Activated naive CD4-positive, alpha-beta T cell treated with anti-CD3 and anti-CD28 coated beads, Interleukin-2, amount 10 ng/mL, durations not matched to agents 7 days and 5 days (primary cell): ENCODE measurements at places on chromosomes 5 and 9.

- no peaks in the 10 kb centered on the region for H3K4me1 ChIP-seq
- no peak overlapping the region for H3K27ac ChIP-seq
- peaks cover 10% of the 10 kb centered on the region for H3K27me3 ChIP-seq
- DNase-seq: no peak
These were observed 381.0 kb downstream of the ENC1 start for GRCh38 chr5:74259572-74259971.

DNA sequence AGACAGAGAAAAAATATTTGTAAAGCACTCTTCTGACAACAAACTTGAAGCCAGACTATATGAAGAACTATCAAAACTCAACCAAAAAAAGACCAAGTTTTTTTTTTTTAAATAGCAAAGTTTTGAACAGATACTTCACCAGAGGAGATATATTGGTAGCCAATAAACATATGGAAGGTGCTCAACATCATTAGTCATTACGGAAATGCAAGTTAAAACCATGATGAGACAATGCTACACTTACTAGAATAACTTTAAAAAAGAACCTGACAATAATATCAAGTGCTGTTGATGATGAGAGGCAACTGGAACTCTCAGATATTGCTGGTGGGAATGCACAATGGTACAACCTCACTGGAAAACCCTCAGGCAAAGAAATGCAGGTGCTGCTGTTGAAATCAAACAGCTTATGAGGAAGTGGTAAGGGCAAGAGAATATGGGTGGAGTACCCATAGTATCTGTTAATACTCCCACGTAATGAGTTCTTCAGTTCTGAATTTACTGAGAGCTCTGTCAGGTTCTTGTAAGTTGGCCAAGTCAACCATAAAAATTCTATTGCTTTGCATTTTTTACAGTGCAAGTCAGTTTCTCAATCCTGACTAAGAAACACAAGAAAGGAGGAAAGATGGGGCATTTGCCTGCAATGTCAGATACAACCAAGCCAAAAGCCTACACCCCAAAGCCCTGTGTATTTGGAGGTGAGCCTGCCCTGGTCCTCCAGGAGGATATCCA is 87.3 kb upstream of the GNAQ start:
- H3K4me1 ChIP-seq: peaks cover 38% of the 10 kb centered on the region
- no peak for DNase-seq
- peak overlapping the region; percentile 92 for H3K27ac ChIP-seq
- peaks cover 4% of the 10 kb centered on the region for H3K36me3 ChIP-seq

DNA sequence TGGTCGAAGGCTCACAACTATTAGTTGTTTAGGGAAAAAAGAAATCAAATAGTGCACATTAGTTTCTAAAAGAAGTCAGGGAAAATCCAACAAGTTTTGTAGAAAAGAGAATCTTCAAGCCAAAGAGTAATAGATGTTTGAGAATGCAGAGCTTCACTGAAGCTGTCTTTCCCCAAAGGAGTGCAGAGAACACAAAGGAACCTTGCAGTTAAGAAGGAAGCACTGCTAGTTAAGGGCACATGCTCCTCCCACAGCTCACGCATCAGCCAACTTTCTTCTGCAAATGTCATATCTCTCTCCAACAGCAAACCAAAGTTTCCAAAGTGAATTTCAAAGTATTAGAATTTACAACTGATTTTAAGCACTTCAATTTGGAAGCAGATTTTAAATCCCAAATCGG is 116.4 kb upstream of the FST start:
- no peak for DNase-seq
- H3K36me3 ChIP-seq: no peaks in the 10 kb centered on the region
- H3K4me1 ChIP-seq: no peaks in the 10 kb centered on the region
- no peaks in the 10 kb centered on the region for H3K27me3 ChIP-seq
- no peak overlapping the region for H3K27ac ChIP-seq

- DNase-seq: no peak
- no peak overlapping the region for H3K4me3 ChIP-seq
- H3K27ac ChIP-seq: no peak overlapping the region
- no peaks in the 10 kb centered on the region for H3K36me3 ChIP-seq
- H3K27me3 ChIP-seq: peaks cover 17% of the 10 kb centered on the region
- H3K4me1 ChIP-seq: no peaks in the 10 kb centered on the region
These were observed 31.7 kb downstream of the SLC35A4 start for GRCh38 chr5:140596321-140596741.

DNA sequence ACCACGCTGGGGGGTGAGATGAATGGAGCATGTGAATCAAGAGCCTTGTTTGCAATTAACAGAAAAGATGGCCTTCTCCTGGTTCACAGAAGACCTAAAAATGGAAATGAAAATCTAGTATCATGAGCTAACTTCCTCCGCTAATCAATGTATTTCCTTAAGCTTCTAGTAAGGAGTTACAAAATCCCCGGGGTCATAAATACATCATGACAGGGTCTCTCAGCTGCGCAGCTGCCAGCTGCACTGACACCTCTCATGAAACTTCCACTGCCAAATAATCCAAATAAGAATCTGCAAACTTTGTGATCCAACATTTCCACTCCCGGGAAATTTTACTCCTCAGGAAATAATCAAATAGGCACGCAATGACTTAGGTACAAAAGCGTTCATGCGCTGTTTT is 11.9 kb downstream of the MYO10 start:
- H3K27me3 ChIP-seq: no peaks in the 10 kb centered on the region
- DNase-seq: no peak
- no peak overlapping the region for H3K4me3 ChIP-seq
- H3K27ac ChIP-seq: no peak overlapping the region
- no peaks in the 10 kb centered on the region for H3K4me1 ChIP-seq
- H3K36me3 ChIP-seq: no peaks in the 10 kb centered on the region

DNA sequence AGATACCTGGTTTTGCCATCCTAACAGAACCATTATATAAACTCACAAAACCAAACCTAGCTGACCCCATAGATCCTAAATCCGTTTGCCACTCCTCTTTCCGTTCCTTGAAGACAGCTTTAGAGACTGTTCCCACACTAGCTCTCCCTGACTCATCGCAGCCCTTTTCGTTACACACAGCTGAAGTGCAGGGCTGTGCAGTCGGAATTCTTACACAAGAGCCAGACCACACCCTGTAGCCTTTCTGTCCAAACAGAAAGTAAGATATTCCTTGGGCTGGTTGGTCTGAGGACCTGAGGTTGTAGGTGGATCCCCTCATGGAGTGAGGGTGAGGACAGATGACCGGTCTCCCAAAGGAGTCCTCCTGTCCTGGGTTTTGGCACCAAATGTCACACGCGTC is 56.7 kb upstream of the NAA35 start:
- no peak overlapping the region for H3K27ac ChIP-seq
- H3K4me1 ChIP-seq: no peaks in the 10 kb centered on the region
- no peak overlapping the region for H3K4me3 ChIP-seq

- DNase-seq: no peak
- no peaks in the 10 kb centered on the region for H3K36me3 ChIP-seq
- no peaks in the 10 kb centered on the region for H3K27me3 ChIP-seq
These were observed 24.9 kb upstream of the SLCO6A1 start for GRCh38 chr5:102523541-102524175.

DNA sequence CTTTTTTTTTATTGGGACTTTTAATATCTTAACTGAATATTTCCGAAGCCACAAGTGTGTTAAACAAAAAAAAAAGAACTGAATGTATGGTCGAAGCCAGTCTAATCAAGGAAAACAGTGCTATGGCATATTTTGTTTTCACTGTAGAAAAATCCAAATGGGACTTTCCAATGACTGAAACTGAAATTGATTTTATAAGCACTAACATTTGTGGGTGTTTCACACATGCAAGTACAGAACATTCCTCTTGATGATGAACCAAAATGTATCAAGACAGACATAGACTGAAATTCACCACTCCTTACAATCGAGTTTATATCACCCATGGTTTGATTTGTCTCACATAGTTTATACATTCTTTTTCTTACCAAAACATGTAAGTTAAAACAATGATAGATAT is 1026.8 kb downstream of the CDH18 start:
- no peaks in the 10 kb centered on the region for H3K36me3 ChIP-seq
- no peak overlapping the region for H3K27ac ChIP-seq
- H3K27me3 ChIP-seq: no peaks in the 10 kb centered on the region

- no peaks in the 10 kb centered on the region for H3K36me3 ChIP-seq
- H3K27me3 ChIP-seq: peaks cover 35% of the 10 kb centered on the region
- no peak overlapping the region for H3K4me3 ChIP-seq
These were observed 10.1 kb upstream of the NEURL1B start for GRCh38 chr5:172630986-172631385.
